ENCODE measurements at places on chromosomes 5 and 9.

- peak; percentile 2 for DNase-seq
Observed at GRCh38 chr5:53479590-53480415, 626 bp upstream of the FST start.

GRCh38 chr5:169935762-169936161 is 44.5 kb downstream of the INSYN2B start:
- DNase-seq = no peak

DNA sequence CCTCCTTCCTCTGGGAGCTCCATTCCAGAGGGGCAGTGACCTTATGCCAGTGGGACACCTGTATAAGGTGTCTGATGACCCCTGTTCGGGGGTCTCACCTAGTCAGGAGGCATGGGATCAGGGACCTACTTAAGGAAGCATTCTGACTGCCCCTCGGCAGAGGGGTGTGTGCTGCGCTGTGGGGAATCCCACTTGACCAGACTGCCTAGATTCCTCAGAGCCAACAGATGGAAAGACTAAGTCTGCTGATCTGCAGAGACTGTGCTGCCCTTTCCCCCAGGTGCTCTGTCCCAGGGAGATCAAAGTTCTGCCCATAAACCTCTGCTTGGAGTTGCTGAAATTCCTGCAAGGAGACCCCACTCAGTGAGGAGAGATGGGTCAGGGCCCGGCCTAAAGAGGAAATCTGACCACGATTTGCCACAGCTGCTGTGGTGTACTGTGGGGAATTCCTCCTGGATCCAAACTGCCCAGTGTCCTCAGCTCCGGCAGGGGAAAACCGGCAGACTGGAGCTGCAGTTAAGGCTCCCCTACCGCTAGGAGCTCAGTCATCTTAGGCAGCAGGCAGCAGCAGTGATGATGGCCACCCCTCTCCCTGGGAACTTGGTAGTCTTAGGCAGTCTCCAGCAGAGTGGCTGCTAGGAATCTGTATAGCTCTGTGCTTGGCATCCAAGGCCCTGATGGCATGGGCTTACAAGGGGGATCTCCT is 34.8 kb upstream of the FAM120A start:
- DNase-seq = no peak

DNA sequence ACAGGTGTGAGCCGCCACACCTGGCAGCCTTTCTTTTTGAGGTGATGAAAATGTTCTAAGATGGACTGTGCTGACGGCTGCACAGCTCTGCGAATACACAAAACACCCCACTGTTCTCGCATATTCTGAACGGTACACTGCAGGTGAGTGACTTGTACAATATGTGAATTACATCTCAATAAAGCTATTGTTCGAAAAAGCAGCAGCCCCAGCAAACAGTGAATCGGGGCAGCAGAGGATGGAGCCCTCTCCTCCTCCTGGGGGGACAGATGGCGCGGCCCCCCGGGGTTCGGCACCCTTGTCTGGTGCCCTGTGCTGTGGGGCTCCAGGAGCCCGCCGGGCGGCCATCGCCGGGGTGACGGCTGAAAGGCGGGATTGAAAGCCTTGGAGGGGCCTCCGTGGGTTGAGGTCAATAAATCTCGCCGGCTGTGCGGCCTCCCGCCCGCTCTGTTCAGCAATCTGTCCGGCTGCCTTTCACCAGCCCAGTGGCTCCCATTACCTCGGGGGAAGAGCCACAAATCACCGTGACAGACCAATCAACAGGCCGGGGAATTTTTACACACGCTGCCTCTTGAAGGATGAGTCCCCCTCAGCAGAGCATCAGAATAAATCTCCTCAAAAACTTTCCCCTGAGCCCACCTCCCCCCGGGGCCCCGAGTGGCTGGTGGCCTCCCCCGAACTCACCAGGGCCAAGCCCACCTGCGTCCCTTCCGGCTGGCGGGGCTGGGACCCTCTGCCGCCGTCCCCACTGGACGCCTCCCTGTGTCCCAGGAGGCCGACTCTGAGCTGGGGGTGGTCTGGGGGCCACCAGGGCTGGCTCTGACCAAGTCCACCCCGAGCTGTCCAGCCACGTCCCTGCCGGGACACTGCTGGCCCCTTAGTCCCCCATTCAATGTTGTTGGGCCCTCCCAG is 37.8 kb upstream of the TMEM250 start:
- no peak for DNase-seq

GRCh38 chr5:132027027-132027426 is 15.6 kb upstream of the ACSL6 start:
- no peak for DNase-seq

DNA sequence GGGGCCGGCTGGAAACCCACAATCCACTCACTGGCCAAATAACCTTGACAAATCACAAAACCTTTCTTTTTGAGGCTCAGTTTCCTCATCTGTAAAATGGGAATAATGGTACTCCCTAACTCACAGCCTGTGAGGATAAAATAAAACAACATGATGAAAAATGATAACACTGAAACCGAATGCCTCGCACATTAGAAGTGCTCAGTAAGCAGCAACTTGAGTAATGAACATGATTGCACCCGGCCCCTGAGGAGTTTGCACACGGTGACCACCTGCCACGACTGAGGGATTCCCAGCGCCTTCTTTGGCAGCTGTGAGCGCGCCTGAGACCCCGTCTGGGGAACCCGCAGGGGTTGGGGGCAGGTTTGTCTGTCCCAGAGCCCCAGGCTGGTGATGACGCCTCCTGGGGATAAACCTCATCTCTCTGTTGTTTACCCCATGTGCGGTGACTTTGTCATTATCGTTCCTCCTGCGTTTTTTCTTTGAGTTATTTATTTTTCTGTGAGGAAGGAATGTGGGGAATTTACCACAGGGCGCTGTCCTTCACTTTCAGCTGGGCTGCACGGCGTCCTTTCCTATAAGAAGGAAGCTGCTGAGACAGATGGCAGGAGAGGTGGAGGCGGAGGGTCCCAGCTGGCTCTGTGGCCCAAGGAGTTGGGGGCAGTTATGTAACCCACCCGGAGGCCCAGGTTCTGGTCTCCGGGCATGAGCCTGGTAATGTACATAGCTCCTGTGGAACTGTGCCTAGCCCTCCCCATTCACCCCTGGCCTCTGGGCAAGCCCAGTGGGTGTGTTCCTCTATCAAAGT is 3.0 kb upstream of the SYNPO start:
- DNase-seq = no peak

DNA sequence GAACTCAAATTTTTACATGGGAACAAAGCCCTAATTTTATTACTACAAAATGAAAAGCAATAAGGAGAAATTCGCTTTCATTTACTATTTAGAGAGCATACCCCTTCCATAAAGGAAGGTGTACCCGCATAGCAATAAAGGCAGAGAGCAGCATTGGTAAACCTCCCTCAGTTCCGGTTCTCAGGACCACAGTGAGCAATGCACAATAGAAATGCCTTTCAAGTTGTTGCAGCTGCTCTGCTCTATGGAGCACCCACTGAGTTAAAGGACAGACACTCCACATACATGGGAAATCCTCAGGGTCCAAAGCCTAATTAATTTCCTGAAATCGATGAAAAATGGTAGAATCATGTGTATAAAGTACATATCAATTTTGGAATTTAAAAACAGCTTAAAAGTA is 89.9 kb upstream of the MPDZ start:
- DNase-seq = no peak

- no peak for DNase-seq
Observed at GRCh38 chr5:66363097-66363496, 219.0 kb downstream of the SREK1 start.

- no peak for DNase-seq
Observed at GRCh38 chr9:105890046-105890822, 195.9 kb downstream of the TMEM38B start.

- DNase-seq = peak; percentile 60
Observed at GRCh38 chr5:132476876-132477781, 13.4 kb downstream of the IRF1 start.

DNA sequence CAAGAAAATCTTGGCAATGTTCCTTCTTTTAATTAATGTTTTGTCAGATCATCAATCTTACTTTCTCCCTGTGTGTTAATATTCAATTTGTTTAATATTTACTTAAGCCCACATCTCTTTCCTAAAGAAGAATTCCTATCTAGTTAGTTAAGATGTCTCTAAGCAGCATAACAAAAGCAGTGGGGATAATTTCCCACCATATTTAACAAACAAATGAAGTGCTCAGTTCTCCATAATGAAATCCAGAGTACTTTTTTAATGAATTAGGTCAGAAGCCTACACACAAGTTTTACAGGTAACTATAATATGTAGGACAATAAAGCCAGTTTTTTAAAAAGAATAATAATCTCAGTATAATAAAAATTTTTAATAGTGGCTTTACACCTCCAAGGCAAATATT is 1918.8 kb downstream of the EFNA5 start:
- DNase-seq = no peak

DNA sequence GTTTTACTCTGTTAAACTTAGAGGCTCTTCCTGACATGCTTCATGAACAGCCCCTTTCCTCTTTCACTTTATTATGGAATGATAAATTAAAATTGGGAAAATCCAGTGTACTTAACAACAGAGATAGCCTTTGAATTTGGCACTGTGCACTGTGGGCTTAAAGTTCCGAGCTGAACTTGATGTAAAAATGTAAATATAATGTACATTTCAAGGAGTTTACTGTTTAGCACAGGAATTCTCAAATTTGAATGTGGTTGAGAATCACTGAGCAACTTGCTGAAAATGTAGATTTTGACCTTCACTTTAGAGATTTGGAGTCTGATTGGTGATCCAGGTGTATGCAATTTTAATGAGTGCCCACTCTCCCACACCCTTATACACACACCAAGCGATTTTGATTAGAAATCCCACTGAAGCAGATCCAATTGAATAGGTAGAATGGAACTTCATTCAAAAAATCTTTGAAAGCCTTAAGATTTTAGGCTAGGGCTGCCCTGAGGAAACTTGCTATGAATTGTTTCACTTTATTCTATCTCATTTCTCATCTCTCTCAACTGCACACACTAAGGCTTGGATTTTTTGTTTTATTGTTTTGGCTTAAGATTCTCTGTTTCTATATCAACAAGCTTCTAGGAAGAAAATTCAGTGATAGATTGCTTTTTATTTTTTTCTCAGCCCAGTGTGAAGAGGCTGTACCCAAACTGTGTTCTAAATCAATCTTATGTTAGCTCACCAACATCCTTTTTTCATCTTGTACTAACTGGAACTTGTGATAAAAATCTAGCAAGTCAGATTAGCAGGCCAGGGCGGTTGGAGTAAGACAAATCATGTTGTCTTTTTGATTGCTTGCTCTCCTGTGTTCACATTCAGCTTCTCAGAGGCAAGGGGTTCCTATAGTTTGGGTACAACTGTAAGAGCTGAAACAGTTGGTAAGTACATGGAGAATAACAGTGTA is 22.9 kb downstream of the NUDT12 start:
- no peak for DNase-seq

DNA sequence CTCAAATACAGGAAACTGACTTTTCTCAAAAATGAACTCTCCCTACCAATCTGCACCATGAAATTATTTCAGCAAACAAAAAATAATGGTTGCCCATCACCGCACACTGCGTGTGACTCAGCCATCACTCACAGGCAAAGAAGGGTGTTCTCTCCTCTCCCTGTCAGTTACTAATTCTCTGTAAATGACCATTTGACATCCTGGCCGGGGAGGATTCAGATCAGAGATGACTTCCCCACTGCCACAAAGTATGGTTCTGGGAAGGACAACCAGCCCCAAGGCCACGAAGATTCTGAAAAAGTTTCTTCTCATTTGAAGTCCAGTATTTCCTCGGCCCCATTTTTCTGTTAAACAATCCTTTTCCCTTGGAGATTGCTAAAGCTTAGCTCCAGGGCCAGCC is 199.4 kb downstream of the AUH start:
- DNase-seq = no peak

GRCh38 chr5:42587096-42587723 is 164.0 kb downstream of the GHR start:
- DNase-seq = no peak

GRCh38 chr5:89129941-89130340 is 247.0 kb upstream of the MEF2C start:
- no peak for DNase-seq

DNA sequence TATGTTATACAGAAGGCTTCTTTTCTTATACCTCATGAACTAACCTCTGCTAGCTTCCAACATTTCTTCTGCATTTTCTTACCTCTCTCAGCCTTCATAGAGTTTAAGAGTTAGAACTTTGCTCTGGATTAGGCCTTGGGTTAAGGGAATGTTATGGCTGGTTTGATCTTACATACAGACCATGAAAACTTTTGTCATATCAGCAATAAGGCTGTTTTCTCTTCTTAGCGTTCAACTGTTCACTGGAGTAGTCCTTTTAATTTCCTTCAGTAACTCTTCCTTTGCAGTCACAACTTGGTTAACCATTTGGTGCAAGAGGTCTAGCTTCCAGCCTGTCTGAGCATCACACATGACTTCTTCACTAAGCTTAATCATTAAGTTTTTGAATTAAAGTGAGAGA is 329.0 kb upstream of the CCNG1 start:
- no peak for DNase-seq

- DNase-seq = no peak
Observed at GRCh38 chr5:93517828-93518227, 63.2 kb downstream of the NR2F1-AS1 start.

DNA sequence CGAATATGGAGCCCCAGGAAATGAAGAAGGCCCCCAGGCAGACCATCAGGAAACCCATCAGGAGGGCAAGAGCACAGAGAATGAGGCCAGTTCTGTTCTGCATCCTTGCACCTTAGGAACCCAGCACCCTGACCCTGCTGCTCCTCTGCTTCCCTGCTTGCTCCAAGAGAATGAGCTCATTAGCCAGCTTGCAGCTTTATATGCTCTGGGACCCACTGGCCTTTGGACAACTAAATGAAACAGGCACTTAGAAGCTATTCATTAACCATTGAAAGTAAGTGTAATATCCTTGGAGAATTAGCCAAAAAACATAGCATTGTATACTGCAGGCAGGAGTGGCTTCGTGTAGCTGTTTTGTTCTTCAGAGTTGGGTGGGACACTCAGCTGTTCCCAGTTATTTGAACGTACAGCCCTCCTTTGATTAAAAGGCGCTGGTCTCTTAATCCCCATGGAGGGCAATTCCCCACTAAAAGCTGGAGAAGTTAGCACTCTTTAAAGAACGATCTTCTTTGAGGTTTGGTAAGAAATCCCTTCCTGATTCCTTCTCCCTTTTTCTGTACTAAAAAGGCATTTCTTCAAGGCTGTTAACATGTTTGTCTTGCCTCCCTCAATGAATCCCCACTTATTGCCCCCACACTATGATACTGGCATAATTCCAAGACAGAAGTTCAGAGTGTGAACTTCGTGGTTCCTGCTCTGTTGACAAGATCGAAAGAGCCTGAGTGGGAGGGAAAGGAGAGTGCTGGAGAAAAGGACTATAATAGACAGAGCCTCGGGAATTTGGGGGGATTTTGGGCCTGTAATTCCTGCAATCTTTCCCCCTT is at the start of gene TMEM252:
TSS of gene TMEM252 (minus strand) at position 172 of the 824 bp plus-strand sequence. CDS start at position 103, 69 bp downstream.
- no peak for DNase-seq

All from DMS79 treated with DMSO at 0.1 percent for 48 hours (cell line).